Effector memory CD4-positive, alpha-beta T cell (primary cell): ENCODE measurements at places on chromosomes 5 and 9.

DNA sequence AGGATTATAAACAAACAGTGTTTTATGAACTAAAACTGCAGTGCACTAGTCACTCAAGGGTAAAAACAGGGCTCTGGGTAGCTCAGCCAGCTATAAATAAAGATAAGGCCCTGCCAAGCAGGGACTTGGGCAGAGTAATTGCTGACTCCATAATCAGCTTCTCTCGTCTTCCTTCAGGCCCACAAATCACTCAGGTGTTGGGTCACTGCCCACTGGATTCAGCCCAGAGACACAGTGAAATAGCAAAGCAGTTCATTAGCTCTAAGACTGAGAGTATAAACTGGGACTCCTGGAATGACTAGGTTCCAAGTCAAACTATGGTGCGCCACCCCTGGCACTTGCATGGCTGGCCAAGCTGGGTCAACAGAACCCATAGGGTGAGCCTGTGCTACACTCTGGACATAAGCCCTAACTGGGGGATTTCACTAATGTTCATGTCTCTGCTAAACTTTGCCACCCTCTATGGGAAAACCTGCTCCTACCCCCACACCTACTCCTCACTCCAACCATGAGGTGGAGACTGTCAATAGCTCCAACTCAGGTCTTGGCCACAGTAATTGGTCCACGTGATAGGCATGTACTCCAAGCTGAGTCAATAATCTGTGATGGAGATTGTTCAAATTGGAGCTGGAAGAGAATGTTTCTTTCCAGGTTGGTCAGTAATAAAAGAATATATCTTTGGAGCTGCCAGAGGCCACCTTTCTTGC, 158.5 kb downstream of the SLIT3 start:
- DNase-seq = no peak

DNA sequence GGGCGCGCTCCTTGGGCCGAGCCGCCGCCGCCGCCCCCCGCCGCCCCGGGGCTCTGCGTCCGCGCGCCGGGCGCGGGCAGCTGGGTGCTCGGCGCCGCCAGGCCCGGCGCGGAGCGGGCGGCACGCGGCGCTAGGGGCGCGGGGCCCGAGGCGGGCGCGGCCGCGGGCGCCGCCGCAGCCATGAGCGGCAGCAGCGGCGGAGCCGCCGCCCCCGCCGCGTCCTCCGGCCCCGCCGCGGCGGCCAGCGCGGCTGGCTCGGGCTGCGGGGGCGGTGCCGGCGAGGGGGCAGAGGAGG, 351 bp downstream of the TRIO start:
- no peak for DNase-seq

- DNase-seq = no peak
Observed at GRCh38 chr9:116345817-116346216, 192.2 kb downstream of the PAPPA start.

GRCh38 chr9:83372957-83373356, 165.2 kb downstream of the FRMD3 start:
- no peak for DNase-seq

DNA sequence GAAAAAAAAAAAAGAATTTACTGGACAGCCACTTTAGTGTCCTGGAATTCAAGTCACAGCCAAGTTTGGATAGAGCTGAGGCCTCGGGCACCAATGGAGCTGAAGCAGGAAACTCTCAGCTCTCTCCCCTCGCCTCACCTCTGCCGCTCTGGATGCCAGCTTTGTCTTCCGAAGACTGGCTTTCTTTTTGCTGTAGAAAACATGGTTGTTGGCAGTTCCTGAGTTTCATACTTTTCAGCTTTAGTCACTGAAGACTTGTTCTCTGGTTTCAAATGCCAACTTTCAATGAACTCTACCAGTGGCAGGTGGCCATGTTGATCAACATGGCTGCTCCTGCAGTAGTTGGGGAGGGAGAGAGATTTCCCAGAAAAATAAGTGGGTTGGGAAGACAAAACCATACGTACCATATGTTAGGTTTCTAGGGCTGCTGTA, 142.2 kb downstream of the SNX18 start:
- no peak for DNase-seq
